CD4-positive, alpha-beta T cell treated with Interleukin-12 subunit alpha and Interleukin-12 subunit beta, for 1 hour (primary cell): ENCODE measurements at places on chromosomes 12 and 14.

DNA sequence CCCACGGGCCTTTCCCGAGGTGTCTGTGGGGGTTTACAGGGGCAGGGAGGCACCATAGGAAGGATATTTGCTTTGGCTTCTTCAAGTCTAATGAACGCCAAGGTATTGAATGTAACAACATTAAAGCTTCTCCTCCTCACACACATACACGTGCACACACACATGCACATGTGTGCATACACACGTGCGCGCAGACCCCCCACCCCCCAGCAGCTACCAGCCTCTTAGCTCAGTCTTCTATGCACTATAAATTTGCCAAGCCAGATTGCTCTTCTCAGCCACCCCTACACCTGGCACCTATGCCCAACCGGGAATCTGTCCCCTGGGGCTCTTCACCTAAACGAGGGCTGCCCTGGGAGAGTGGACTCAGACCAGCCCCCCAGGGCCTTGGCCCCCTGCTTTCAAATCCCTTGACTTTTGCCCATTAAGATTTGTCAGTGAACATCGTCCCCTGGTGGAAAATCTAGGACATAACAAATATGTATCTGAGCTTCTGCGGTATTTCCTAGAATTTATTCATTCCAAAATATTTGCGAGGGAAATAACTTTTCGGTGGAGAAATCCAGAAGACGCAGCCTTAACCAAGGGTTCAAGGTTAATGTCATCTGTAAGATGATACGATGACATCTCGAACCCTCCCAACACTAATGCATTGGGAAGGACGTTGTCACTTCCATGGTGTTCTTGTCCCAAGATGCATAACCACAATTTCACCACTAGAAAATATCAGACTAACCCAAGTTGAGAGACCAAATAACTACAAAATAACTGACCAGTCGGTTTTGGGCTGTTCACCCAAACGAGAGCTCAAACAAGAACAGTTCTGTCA is 330.4 kb downstream of the MED13L start:
- no peak for DNase-seq

- DNase-seq: peak; percentile 46
These were observed 29.3 kb upstream of the ZFP36L1 start for GRCh38 chr14:68822132-68822651.

- DNase-seq: peak; percentile 20
These were observed 156.8 kb upstream of the TMEM260 start for GRCh38 chr14:56422703-56423213.

GRCh38 chr12:85059594-85059993 is 23.4 kb downstream of the LRRIQ1 start:
- no peak for DNase-seq

DNA sequence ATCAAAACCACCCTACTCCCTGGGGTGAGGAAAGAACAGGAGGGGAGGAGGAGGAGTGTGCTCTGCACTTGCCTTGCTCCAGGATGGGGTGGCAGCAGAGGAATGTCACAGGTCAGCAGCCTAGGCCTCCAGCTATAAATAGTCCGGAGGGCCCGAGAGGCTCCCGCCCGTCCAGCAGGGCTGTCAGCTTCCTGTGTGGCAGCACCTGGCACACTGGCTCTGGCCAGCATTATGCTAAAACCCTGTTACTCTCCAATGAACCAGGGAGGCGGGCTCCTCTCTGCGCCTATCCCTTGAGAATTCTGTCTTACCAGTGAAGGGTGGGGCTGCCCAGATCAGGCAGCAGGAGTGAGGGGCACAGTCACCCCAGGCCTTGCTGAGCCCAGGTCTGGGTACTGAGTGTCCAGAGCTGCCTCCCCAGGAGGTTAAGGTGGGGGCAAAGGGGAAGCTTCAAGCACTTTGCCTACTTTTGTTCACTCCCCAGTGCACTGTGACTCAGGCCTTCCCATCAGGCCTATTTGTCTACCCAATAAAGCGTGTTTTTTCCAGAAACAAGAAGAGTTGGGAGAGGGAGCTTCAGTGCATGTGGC is 1.2 kb upstream of the COX14 start:
- DNase-seq: no peak
